ENCODE measurements at places on chromosomes 7 and 10.

DNA sequence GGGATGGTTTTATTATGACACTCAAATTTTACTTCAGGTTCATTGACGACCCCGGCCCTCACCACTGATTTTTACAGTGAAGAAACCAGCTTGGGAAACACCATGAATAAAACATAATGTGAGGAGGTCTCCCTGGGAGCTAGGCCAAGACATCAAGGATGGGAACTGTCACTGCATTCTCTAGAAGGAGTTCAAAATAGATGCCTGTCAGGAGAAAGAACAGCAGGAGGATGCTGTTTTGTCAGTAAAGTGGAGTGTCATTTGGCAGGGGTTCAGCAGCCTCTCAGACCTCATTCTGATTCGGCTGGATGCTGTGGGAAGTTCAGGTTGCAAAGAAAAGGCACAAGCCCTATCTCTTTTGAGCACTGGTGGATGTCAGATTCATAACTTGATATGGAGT is 360.3 kb upstream of the C7orf33 start:
- DNase-seq: no peak

DNA sequence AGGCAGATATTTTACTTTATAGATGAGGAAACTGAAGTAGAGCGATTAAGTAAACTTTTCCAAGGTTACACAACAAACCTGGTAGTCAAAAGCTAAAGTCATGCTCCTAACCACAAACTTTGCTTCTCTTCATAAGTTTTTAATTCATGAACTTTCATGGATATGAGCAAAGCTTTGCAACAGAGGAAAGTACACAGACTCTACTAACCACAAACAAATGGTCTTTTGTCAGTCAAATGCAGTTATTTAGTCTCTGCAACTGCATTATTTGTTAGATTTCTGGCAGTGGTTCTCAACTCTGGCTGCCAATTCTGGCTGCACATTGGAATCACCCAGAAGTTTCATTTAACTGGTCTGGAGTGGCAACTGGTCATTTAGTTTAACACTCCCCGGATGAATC is 140.6 kb upstream of the TMEM168 start:
- no peak for DNase-seq

GRCh38 chr10:62907470-62908212 is 91.5 kb upstream of the EGR2 start:
- no peak for DNase-seq

DNA sequence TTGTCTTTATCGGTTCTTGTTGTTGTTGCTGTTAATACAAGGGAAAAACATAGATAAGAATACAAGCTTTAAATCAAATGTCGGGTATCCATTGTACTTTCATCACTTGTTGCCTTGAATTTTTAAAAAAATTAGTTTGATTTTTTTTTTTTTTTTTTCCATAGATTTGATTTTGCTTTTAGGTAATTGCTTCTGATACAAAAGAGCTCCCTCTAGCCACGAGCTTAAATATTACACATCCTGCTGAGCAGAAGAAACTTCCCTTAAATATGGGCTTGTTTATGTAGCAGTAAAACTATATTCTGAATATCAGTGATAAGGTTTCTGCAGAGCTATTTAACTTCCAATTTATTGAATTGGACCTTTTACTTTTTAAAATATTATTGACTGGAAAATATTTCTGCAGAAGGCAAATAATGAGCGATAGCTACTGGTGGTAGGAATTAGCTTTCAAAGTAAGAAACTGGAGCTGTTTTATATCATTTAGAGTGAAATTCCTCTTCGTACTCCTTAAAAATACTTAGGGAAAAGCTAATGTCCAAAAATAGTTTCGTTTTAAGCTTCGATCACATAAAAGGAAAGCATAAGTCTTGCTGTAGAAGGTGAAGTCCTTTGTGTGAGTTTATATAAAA is 216.9 kb downstream of the POLR1F start:
- no peak for DNase-seq

GRCh38 chr10:34813626-34814222 is 1.4 kb downstream of the PARD3 start:
- no peak for DNase-seq

- no peak for DNase-seq
Observed at GRCh38 chr10:90112681-90113080, 411.3 kb downstream of the KIF20B start.

DNA sequence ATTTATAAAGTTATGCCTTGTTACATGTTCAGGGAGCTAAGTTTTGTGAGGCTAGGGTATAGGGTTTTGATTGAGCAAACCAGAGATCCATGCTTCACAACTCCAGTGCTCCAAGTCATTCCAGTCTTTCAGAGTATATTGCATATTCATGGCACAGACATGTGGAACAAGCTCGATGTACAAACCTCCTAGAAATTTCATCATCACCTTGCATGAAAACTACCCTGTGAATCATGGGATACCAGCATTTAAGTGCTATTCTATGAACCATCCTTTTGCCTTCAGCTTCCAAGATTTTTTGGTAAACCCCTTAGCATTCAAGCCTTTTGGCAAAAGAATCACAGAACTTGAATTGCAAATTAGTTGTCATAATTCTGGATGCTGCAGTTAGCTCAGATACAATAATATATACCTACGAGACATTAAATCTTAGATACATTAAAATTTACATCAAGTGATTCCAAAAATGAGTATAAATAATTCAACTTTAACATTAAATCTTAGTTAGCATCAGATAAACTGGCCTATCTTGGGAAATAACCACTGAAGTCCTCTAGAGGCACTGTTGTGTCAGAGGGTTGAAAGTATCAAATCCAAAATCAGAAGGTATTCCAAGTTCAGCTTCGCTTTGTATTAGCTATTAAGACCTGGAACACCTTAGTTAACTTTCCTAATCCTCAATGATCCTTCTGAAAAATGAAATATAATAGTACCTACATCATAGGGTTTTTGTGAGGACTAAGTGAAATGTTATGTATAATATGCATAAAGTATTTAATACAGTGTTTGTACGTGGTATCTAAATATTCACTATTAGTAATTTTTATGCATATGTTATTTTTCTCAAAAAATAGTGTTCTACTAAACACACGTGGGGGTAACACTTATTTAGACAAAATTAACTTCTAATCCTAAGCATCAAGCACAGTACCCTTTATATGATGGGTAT is 55.5 kb upstream of the CABCOCO1 start:
- DNase-seq: no peak

GRCh38 chr10:46534828-46535524 is 21.5 kb downstream of the GPRIN2 start:
- no peak for DNase-seq

- no peak for DNase-seq
Observed at GRCh38 chr7:137928626-137929025, 73.3 kb downstream of the CREB3L2 start.

- no peak for DNase-seq
Observed at GRCh38 chr7:159022238-159022993, 122.3 kb downstream of the VIPR2 start.

DNA sequence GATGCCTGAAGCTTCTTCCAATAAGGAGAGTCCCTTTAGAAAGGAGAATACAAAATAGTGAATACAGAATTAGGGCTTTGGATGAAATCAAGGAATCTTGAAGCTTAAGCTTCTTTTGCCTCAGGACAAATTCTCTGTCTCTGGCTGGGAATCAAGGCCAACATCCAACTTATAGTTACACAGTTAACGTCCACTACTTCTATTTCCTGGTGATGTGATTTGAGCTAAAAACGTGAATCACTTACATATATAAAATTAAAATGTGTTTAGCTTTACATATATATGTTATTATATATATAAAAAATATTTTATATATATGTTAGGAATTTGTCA is 11.4 kb upstream of the INPP5F start:
- DNase-seq: no peak
